ENCODE measurements at places on chromosomes 1 and 21.

GRCh38 chr1:201468844-201469644 lies at the start of gene PHLDA3:
TSS of gene PHLDA3 (minus strand) at chr1:201469188. CDS start at chr1:201468786, 402 bp downstream.
- DNase-seq = peak; percentile 52

DNA sequence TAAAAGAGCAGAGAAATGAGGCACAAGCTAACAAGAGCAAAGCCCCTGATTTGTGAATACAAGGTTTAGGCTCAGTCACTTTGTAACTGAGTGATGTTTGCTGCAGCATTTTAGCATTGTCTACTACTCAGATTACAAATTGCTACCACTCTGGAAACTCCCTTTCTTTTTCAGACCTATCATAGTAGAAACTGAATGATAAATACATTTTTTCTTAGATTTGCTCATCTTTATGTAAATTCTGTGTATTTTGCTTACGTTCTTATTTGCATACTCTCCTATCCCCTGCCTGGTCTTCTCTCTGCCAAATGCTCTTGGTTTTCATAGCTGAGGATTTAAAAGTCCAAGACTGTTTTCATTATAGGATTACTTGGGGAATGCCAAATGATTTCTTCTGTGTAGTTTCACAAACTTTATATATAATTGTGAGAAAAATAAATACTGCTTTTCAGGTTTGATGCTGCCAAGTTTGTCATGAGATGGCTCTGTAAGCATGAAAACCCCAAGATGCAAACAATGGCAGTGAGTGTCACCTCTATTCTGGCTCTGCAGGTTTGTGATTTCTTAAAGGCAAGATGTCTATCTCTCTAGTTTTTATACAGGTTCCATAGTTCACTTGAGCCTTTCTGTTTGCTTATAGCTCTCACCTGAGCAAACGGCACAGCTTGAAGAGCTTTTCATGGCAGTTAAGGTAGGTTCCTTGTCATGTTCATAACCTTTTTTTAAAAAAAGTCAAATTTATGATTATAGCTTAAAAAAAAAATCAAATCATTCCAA lies 24.7 kb downstream of the ZYG11A start:
- no peak for DNase-seq

GRCh38 chr1:157202331-157202730 lies 64.1 kb upstream of the ETV3 start:
- no peak for DNase-seq

GRCh38 chr1:112743174-112744008 lies 28.3 kb upstream of the PPM1J start:
- no peak for DNase-seq

DNA sequence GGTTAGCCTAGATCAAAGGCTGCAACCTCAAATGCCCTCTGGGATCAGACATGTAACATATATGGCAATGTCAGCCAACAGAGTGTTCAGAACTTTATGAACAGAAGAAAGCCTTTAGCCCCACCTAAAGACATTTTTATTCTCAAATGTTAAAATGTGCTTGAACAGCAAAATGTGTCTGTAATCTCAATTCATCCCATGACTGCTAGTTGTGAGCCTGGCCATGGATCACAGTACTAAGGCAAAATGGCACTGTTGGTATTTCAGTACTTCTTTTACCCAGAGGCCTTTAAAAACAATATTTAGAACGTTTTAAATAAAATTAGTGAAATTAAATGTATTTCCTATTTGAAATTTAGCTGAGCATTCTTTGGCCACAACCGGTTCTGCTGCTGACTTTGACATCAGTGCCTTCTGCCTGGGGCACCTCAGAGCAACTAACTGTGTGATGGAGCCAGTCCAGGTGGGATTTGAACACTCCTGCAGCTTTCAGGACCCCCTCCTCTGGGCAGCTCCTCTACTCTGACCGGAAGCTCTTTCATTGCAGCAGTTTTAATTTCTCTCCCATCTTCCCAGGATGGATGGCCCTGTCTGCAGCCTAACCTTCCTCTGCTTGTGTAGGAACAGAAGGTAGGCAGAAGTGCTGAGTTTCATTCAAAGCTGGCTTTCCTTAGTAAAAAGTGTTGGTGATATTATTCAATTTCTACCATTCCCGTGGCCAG lies 68.3 kb upstream of the NFIA start:
- DNase-seq = no peak

GRCh38 chr1:7303554-7304317 lies 467.4 kb upstream of the VAMP3 start:
- no peak for DNase-seq

- DNase-seq = no peak
Observed at GRCh38 chr1:52253421-52253820, 111.5 kb downstream of the ZFYVE9 start.

GRCh38 chr1:100642826-100643225 lies 76.7 kb upstream of the VCAM1 start:
- DNase-seq = no peak

DNA sequence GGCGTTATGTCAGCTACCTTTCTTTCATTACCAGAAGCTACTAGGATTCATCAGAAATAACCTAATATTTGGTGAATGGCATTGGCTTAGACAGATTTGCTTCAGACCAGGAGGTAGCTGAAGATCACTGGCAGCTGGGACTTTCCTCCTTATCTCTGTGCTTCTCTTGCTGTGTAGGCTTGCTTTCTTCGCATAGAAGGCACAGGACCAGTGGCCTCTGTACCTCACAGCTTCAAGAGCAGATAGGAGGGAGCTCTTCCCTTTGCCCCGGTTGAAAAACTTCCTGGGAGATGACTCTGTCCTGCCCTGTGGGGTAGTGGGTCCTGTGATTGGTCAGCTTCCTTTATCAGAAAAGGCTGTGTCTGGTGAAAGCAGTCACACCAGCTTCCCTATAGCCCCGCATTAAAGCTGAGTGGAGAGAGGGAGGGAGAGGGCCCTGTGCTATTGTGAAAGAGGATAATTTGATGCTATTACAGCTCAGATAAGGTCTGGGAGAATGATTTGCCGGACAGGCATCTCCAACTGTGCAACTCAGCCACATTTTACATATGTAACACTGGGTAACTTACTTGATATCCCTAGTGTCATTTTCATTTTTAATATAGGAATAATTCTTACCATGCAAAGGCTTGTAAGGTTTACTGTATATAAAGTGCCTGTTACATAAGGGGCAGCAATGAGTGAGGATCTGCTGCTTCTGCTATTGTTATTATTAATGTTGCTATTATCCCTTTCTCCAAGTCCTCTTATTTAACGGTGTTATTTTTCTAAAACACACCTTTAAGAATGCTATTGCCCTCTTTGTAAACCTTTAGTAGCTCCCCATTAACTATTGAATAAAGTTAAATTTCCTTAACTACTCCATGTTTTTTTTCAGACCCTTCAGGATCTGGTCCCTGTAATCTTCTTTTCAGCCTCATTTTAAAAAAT lies 31.6 kb downstream of the OSBPL9 start:
- DNase-seq = no peak

- DNase-seq = no peak
Observed at GRCh38 chr1:115337276-115337632, 795 bp downstream of the NGF start.

DNA sequence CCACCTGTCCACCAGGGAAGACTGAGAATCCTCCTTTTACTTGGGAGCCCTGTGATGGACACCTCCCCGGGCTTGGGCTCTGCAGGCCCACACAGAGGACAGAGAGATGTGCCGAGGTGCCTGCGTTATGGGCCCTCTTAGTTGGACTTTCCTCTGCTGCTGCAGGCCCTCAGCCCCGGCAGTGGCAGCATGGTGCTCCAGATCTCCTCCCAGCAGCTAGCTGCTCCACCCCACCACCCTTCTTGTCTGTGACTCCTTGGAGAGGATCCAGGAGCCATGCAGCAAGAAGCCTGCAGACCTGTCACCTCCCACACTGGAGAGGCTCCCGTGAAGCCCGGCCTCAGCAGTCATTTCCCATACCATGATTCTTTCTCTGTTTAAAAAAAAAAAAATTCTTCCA lies 27.4 kb downstream of the PHGDH start:
- DNase-seq = no peak

DNA sequence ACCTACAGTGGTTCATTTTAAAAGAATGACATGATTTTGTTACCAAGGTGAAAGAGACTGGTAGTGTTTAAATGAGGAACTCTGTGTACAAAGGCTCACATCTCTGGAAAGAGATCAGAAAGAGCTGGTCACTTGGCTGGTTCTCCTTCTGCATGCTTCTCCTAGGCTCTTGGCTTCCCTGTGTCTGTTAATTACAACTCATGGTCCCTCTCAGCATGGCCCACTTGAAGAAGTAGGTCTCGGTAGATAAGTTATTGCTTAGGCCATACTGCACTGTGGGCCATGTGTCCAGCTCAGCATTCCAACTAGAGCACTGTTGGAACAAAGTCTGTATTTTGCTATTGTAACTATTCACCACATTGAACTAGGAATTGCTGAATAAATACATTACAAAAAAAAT lies 91.1 kb downstream of the KIAA0319L start:
- no peak for DNase-seq

DNA sequence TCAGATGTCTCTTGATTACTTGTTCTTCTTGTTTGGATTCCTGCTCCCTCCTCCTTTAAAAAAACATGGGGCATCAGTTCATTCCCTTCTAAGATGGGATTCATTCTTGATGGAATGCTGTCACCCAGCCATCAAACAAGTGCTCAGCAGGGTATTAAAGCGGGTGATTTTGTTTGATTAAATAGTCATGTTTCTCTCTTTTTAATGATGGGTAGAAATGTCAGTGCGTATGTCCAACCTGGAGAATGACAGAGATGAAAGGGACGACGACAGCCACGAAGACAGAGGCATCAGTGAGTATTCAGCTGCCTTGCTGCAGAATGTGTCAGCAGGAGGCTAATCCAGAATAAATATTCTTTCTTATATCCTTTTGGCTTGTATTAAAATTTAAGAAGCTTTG lies 63.8 kb upstream of the RAVER2 start:
- DNase-seq = no peak

- DNase-seq = no peak
Observed at GRCh38 chr1:231702804-231703203, 76.2 kb downstream of the DISC1 start.

GRCh38 chr1:224113005-224113404 lies 906 bp upstream of the FBXO28 start:
- DNase-seq = no peak

GRCh38 chr21:39489380-39489924 lies 37.7 kb downstream of the SH3BGR start:
- DNase-seq = no peak
